Naive B cell (primary cell): ENCODE measurements at places on chromosomes 1 and 21.

DNA sequence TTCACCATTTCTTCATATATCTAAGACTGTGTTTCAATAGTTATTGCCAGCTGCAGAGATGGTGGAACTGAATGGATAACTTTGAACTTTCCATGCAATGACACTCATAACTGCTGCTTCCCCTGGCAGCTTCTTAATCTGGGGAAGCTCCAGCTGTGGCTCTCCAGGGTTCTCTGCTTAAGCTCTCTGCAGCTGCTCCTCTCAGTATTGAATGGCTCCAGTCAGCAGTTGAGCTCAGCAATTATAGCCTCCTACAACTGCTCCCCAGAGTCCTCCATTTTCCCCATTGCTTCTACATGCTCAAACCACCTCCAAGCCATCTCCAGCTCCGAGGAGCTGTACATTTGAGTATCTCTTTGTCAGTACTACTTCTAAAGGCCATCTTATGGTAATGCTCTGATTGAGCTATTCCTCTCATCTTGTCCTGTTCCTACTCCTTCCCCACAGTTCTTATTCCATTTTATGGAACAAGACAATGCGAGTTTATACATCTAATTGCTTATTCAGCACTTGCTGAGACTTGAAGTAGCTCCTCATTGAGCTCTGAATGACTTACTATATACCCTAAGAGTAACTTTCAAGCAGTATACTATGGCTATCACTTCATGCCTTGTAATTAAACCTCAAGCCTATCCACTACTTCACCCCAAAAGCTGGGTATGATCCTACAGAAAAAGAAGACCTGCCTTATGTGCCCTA, 362.4 kb downstream of the NEGR1 start:
- DNase-seq: no peak

DNA sequence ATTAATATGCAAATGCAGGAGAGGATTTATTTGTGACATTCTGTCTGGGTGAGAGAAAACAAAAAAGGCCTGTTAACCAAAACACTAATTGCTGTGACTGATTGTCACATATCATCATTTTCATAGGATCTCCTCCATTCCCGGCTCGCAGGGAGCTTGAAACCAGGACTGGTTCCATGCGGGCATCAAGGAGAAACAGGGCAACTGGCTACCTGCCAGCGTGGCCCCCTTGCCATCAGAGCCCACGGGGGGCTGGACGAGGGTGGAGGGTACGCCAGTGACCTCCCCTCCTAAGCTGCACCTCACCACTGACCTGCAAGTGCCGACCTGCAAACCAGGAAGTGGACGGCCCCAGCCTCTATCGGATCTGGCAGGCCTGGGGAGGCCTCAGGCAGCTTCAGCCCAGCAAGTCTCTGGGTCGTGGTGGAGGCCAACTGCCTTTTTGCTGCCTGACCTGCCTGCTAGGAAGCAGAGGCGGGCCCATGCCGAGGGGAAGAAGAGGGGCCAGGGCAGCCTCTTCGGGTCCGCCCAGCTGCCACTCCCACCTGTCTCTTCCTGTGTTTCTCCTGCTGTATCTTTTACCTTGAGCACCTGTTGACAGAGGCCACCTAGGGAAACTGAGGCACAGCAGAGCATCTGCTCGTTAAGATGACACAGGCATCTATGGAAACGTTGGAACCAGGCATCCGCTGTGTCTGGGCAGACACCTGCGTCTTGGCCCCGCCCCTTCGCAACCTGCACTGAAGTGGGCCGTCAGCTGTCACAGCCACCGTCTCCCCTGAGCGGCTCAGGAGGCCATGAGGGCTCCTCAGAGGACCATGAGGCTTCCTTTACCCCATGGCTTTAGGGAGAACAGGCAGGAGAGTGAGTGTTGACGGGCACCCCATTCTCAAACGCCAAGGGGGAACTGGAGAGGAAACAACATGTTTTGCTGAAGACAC, 74.8 kb downstream of the CASZ1 start:
- DNase-seq: no peak

DNA sequence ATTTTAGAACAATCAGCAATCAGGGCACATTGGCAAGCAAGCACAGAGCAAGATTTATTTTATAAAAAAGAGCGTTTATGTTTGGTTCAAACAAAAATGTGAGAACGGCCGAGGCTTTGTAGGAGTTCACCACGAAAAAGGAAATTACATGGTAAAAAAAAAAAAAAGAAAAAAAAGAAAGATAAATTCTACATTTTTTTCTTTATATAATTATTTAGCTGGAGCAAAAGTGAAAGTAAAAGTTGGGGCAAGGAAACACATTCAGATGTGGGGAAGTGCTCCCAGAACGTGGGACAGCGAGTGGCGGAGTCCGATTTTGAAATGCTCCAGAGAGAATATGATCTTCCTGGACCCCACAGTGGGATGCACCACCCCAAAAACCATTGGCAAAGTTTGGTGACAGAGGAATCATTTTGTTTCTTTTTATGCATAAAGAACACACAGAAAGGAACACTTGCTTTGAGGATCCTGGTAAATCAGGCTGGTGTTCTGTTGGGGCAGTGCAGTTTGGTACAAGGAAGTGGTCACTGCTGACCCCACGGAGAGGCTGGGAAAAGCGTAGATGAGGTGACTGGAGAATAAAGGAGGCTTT, 16.3 kb upstream of the ATP5PO start:
- DNase-seq: peak; percentile 19

- no peak for DNase-seq
These were observed 289.2 kb upstream of the DPYD start for GRCh38 chr1:98210064-98210463.

- DNase-seq: no peak
These were observed 7.6 kb downstream of the ZBTB48 start for GRCh38 chr1:6587261-6588005.

DNA sequence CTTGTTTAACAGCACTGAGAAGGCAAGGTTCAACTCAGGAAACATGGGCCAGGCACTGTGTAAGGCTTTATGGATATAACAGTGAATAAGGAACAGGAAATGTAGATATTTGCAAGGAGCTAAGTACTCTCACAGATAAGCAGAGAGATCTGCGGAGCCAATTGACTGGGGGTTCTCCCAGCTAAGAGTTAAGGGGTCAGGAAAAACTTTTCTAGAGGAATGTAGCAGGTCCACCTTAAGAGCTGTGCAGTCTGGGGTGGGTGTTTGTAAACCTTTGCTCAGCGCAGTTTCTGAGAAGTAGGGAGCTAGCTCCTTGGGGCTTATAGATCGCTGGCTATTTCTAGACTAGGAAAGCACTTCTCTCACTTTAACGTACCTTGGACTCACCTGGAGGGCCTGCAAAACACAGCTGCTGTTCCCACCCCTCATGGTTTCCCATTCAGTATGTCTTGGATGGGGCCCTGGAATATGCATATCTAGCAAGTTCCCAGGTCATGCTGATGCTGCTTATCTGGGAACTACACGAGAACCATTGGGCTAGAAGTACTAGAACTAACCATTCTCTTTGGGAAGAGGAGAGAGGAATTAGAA, 51.7 kb downstream of the TLCD4 start:
- no peak for DNase-seq

DNA sequence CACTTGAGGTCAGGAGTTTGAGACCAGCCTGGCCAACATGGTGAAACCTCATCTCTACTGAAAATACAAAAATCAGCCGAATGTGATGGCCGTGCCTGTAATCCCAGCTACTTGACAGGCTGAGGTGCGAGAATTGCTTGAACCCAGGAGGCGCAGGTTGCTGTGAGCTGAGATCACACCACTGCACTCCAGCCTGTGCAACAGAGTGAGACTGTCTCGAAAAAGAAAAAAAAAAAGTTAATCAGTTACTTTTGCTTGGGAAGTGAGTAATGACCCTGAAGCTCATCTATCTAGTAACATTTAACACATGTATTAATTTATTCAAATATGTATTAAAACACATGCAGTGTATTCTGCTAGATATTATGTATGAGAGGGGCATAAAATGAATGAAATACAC, 49.4 kb downstream of the ZNF326 start:
- DNase-seq: no peak

DNA sequence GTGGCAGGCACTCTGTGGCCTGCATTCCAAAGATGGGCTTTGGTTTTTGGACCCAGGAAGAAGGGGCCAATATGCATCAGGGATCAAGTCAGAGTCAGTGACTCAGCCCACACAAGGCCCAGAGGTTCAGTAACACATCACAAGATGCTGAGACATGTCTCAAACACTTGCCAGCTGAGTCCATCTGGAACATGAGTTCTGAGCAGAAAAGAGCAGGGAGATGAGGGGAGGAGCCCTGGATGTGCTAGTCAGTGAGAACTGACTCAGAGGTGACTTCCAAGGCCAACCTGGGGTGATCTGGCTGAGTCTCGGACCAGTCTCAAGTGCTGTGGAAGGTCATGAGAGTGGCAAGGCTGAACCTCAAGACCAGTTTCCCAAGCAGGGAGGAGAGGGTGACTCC, 150.1 kb downstream of the CDC7 start:
- no peak for DNase-seq

DNA sequence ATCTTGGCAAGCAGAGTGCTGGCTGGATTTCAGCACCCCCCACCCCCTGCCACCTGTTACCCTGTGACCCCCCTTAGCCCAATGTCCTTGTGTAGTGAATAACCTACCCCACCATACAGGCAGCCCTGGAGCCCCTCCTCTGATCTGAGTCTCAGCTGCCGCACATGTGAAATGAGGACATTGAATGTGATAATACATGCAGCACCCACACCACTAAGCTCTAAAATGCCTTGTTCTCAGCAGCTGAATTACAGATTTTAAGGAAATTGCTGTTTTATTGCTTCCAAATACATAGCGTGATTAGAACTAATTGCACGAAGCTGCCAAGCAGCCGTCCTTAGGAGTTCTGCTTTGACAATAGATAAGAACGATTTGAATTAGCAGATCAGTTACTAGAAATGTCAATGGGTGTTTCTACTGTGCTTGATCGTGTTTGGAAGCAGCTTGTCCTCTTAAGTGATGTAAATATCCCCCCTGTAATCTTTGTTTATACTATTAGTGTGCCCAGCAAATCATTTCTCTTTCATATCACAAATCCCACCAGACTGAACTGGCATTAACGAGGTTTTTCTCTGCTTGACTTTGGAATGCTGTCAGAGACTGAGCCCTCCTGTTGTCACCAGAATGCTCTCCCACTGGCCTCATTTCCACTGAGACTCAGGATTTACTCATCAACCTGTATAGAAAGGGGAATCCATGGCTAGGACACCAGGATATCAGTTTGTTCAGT, 4.9 kb downstream of the SLAMF8 start:
- DNase-seq: no peak

DNA sequence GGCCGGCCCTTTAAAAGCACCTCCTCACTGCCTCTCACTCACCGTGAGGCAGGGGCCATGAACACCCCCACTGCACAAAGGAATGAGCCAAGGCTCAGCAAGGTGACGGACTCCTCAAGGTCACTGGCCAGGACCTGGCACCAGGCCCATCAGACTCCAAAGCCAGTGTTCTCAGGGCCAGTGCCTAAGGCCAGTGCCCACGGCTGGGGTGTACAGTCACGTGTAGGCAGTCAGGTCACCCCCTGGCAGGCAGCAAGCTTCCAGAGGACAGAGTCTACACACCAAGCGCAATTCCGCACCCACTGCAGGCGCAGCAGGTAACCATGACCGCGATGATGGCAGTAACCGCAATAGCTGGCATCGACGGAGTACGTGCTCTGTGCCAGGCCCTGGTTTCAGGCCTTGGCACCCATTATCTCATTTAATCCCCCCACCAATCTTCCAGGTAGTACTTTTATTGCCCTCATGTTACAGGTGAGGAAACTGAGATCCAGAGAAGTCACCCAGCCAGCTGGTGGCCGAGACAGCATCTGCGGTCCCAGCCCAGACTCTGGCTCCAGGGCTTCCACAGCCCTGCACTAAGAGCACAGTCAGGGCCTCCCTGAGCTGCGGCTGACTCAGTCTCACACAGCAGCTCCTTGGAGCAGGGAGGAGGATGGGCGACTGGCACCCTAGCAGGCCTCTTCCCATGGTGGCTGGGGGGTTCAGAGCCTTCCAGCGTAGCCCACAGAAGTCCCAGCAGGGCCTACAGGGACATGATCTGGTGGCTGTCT, 27.0 kb downstream of the RAP1GAP start:
- DNase-seq: no peak

DNA sequence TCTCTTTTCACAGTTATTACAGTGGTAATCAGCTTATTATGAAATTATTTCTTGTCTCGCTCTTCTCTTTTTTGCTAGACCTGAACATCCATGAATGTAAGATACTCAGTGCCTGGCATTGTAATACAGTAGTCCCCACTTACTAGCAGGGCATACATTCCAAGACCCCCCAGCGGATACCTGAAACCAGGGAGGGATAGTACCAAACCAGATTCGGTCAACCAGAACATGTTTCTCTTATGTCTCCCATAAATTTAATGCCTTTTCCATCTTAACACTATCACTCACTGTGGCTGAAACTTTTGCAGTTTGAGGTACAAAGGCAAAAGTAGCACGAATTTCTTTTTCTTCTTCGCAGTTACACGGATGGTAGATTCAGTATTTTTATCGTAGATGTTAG, 24.6 kb upstream of the B3GALT2 start:
- no peak for DNase-seq

DNA sequence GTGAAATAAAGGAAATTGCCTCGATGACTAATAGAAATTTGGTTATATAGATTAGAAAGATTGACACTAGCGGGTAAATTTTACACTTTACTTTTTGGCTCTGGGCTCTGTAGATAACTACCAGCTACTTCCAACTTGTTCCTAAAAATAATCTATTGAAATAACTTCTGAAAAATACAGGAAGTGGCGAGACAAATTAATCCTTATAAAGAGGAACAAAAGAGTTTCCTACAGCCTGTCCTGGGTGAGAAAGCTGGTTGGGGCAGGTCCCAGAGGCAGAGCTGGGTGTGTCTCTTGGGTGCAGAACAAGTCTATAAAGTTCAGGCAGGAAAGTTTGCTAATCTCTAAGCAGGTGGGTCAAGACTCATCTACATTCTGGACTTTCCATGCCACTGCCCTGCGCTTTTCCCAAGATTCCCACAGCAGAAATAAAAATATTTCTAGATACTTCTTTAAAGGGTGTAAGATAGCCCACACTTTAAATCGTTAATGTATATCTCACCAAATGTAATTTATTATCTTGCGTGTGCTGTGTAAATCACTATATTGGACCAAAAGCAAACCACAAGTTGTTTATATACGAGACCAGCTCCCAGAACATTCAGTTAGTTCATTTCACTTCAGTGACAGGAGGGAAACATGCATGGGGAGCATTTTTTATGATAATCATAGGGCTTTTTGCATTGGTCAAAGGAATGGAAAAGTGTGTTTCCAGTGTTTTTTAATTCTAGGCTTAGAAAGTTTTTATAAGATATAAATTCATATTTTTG, 70.1 kb upstream of the NRIP1 start:
- no peak for DNase-seq
